ENCODE measurements at places on chromosomes 3 and 15.

GRCh38 chr3:197262709-197263108 is 35.7 kb downstream of the DLG1 start:
- no peak for DNase-seq

DNA sequence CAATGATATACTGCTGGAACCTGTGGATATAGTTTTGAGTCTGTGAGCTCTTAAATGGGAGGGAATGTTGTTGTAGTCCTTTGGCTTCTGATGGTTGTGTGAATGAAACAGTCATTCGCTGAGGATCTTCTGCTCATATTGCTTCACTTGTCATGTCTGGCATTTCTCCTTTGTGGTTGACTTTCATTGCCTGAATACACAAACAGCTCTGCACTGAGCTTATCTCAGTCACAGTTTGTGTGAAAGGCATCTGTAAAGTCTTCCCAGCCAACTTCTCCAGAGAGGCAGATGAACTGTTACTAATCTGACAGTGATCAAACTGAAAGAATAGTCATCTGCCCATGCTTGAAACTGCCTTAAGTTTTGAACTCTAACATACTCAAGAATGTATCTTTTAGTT is 59.8 kb downstream of the TMED3 start:
- DNase-seq: no peak

GRCh38 chr15:80837006-80837405 is 57.8 kb downstream of the CEMIP start:
- DNase-seq: no peak

GRCh38 chr15:52277575-52277974 is 18.0 kb downstream of the MYO5C start:
- DNase-seq: no peak

GRCh38 chr15:97319291-97319690 is 641.2 kb upstream of the ARRDC4 start:
- DNase-seq: no peak

DNA sequence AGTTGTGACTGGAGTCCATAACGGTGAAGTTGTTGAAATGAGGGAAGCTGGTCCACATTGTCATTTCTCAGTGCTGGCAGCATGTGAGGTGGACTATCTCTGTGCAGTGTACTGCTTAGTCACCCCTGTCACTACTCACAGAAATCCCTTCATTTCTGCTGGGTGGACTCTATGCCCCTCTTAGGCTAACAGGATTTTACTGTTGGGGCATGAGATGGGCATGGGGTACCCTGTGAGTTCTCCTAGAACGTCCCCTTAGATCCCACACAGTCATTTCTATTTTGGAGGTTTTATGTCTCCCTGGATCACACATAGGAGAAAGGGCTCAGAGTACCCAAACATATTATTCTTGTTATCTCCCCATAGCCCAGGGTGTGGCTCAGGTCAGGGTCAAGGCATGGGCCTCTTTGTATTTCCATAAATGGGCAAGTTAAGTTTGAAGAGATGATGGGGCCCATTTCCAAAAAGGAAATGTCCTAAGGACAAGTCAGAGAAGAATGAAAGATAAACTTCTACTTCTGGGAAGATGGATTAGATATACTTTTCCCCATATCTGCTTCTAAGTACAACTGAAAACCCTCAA is 15.2 kb downstream of the P2RY1 start:
- no peak for DNase-seq

- DNase-seq: no peak
Observed at GRCh38 chr3:115469649-115470048, 153.7 kb upstream of the GAP43 start.

DNA sequence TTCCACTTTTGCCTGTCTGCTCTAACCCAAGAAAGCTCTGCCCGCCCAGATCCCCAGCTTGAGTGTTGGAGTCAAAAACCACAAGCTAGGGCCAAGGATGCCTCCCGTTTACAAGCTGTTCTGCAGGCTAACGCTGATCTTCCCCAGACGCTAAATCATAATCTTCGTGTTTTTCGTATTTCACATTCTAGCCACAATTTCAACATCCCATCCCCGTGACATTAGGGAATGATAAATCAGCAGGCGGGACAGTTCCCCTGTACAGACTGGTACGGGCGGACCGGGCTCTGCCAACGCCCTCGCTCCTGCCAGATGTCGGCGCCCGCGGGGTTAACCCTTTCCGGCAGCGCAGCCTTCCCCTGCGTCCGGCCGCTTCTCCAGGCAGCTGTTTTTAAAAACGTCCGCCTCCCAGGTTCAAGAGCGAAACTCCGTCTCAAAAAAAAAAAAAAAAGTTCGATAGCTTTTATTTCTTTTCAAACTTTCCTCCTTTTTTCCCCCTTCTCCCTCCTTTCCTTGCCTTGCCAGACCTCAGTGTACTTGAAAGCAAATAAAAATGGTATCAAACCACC is 81.0 kb upstream of the BNC1 start:
- DNase-seq: peak; percentile 38

GRCh38 chr3:16182612-16183011 is 8.1 kb downstream of the GALNT15 start:
- DNase-seq: no peak

- no peak for DNase-seq
Observed at GRCh38 chr15:77033729-77034671, 36.9 kb downstream of the TSPAN3 start.

Data from omental fat pad (tissue), 4 donors.